Germinal center (tissue), 1 donor: ENCODE measurements at places on chromosomes 4 and X.

DNA sequence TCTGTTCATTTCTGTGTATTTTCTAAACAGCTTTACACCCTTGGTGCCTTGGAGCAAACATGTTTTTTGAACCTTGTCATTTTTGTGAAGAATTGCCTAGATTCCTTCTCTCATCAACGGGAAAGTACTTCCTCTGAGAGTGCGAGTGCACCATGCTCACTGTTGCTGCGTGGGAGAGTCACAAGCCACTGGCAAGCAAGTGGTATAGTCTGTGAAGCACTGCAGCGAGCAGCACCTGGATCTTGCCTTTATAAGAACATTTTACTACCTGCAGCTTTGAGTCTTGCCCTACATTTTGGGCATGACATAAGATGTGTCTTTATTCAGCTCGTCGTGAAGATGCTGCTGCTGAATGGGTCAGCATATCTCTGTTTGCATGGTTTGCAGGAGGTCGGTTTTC, 44.9 kb downstream of the HADH start:
- no peak for DNase-seq

DNA sequence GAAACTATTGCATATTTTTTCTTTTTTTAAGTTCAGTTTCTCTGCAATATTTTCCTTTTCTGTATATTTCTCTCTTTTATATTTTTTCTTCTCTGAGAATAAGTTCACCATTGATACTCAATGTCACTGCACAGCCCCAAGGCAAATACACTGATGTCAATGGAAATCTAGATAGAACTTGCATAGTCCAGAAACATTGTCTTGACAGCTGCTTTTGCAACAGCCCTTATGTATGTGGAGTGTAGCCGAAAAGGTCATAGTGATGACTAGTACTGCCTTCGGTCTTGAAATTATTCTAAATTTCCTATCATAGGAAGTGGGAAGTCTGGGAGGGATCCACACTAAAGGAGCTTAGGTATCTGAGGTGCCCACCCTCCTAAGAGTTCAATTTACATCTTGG, 150.0 kb downstream of the SPOCK3 start:
- DNase-seq, result no peak

DNA sequence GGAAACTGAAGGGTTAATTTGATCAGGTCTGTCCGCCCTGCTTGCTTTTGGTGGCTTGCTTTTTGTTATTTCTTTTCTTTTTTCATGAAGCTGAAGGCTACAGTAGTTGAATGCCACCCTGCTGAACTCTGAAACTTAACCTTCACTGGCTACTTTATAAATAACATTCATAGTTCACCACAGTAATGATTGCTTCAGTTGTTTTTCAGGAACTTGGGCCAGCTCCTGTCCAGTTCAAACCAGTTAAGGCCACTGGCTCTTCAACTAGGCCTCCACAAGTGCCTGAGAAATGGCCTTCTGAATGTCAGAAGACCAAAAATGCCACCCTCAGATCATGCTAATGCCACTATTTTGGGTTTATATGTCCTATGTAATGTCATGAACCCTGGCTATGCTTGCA, 7.7 kb upstream of the ASB9 start:
- DNase-seq, result no peak

GRCh38 chr4:105944540-105944939, 49.3 kb downstream of the NPNT start:
- DNase-seq, result no peak

GRCh38 chr4:3226467-3226866, 22.5 kb upstream of the MSANTD1 start:
- DNase-seq, result no peak

DNA sequence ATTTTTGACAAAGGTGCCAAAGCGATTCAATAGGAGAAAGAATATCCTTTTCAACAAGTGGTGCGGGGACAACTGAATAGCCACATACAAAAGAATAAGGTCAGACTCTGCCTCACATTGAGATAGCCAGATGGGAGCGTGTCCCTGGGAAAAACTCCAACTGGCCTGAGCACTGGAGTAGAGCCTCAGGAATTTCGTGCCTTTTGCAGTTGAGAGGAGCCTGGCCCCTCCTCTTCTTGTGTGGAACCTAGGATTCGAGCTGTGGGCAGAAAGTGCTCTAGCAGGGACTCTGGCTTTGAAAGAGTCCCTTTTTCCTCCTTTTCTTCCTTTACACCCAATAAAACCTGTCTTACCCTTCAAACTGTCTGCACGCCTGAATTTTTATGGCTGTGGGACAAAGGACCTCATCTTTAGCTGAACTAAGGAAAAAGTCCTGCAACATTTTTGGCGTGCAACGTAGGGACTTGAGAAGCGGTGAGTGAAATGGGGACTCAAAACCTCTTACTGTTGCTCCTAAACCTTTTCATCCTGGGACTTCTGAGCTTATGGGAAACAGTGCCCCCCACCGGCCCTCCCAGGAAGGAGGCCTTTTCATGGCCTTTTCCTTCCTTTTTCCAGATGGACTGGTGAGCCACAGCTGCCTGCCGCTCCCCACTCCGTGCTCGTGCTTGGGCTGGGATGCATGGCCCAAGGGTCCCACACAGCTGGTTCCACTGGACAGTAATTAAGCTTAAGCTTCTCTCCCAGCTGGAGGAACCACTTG, 68.6 kb downstream of the BMP15 start:
- DNase-seq, result no peak

DNA sequence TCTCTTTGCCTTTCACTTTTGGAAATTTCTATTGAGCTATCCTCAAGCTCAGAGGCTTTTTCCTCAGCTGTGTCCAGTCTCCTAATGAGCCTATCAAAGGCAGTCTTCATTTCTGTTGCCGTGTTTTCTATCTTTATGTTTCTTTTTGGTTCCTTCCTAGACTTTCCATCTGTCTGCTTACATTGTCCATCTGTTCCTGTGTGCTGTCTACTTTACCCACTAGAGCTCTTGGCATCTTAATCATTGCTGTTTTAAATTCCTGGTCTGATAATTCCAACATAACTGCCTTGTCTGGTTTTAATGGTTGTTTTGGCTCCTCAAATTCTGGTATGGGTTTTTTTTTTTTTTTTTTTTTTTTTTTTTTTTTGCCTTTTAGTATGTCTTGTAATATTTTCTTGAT, 9.3 kb upstream of the PDE6B start:
- DNase-seq, result no peak

GRCh38 chr4:180828455-180829018, 1414.7 kb upstream of the TENM3 start:
- no peak for DNase-seq

DNA sequence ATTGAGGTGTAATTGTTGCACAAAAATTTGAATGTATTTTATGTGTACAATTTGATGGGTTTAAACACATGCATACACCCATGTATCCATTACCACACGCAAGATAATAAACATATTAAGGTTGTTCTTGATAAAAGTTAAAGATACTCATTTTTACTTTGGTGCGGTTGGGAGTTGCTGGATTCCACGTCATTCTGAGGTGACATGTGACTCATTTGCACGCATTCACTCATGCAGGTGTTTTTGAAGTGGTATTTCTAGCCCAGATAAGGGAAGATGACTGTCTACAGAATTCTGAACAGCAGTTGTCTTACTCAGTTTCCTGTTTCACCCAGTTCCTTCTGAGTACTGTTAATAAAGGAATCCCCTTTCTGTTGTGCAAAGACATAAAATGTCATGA, 142.0 kb downstream of the RTL3 start:
- DNase-seq, result no peak

DNA sequence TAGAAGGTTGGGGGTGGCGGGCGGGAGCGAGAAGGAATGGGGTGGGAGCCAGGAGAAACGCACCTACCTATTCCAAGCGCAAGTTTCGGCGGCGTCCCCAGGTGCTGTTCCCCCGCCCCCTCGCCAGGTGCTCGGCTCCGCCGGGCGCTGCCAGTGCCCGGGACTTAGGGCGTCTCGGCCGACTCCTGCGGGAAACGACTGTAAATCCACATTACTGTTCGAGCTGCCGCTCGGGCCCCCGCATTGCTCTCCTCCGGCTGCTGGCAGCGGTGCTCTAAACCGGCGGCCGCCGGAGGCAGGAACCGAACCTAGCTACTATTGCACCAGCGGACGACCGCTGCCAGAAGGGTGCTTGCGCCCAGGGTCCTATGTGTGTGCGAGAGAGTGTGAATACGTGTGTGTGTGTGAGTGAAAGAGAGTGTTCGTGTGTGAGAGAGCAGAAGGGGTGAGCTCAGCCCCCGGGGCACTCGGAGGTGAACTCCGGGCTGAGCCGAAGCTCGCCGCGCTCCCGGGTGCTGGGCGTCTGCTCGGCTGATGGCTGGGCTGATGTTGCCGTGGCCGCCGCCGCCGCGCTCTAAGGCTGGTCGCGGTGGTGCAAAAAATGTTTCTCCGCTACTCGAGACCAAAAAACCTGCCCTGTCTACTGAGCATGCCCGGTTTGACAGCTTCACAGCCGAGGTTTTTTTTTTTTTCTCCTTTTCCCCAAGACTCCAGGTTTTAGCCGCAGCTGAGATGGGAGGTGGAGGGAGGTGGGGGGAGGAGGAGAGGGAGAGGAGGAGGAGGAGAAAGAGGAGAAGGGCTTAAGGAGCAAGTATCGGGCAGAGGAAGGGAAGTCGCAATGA, 115.7 kb upstream of the TEX13C start:
- no peak for DNase-seq

DNA sequence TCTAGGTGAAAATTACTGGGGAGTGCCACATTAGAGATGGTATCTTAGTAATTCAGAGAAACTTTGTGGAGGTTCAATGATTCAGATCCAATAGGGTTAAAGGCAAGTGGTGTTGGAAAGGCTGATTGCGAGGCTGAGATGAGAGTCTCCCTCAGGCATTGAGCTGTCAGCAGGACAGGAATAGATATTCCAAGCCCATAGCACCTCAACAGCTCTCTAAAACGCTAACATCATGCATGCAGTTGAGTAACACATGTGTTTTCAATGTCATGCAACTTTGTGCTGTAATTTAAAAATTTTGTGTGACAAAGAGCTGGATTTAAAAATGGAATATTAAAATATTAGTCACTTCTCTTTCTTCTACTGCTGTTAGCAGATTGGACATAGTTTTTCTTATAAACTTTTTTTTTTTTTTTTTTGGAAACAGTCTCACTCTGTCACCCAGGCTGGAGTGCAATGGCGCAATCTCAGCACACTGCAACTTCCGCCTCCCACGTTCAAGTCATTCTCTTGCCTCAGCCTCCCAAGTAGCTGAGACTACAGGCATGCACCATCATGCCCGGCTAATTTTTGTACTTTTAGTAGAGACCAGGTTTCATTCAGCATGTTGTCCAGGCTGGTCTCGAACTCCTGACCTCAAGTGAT, 173.5 kb upstream of the C1QTNF7 start:
- no peak for DNase-seq
